NCI-H1092 (cell line): ENCODE measurements at places on chromosomes 2 and 18.

DNA sequence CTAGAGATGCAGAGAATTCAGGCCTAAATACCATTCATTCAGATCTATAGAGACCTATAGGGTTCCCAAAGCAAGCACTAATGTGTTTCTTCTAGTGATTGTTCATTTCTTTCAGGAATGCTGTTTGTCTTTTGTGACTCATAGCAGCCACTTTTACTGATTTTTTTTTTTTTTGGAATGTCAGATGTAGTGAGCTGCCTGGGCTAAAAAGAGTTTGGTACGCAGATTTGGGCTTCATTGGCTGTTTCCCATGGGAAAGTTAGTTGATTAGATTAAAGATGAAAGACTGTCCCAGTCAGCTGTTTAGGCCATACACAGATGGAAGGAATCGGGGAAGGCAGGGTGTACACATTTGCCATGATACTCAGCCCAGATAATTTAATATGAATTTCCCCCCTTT, 87.6 kb downstream of the CDC42EP3 start:
- no peak for DNase-seq

DNA sequence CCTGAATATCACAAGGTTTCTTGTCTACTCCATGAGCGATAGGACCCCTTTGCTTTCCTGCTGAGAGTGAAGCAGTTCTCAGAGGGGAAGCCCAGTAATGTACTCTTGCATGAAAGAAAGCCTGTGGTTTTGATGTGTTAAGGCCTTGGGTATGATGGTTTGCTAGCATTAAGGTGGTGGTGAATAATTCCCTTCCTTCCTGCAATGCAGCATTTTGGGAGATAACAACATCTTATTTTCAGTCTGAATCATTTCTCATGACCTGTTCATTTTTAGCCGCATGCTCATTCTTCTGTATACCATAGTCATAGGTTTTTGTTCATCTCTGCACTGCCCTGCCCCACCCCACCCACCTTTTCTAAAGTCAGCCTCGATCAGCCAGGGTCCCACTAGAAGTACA, 66.2 kb downstream of the HNMT start:
- no peak for DNase-seq

DNA sequence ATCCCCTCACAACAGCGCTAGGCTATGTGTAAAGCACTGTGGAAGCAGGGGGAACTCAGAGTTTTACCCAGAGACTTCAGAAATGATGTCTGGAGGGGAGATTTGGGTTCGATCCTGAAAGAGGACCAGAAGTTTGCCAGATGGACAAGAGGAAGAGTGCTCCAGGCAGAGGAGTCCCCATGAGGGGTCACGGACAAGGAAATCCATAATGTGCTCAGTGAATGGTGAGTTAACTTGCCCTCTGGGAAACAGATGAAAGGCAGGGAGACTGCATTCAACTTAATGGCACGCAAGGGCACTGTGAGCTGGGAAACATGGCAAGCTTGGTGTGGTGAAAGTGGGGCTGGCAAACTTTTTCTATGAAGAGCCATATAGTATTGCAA, 6.0 kb upstream of the ASAP2 start:
- DNase-seq, result no peak

GRCh38 chr18:27719680-27720079, 457.2 kb downstream of the CDH2 start:
- DNase-seq, result no peak

GRCh38 chr2:176100547-176101140, 1.0 kb downstream of the HOXD12 start:
- DNase-seq, result no peak

DNA sequence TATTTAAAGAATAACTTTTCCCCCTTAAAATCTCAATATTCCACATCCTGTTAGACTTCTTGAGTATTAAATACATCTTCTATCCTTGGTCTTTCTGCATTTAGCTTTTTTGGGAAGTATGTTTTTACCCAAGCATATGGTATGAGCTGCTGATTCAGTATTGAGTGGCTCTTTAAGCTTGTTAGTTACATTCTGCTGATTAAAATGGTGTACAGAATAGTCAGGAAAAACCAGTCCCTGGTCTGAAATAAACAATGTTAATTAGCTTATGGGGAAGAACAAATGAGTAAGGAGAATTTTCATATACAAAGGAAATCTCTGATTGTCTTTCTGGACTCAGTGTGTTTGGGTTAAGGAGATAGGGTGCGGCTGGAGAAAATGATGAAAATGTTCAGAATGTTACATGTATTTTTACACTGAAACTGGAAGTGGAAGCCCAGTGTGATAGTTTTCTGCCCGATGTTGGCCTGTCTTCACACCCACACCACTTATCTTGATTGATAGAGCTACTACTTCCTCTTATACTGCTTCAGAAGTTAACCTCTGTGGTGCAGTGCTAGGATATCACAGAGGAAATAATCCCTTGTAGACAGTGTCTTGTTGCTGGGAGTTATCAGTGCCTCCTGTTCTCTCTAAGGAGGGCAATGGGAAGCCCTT, 84.0 kb downstream of the MSH2 start:
- no peak for DNase-seq

DNA sequence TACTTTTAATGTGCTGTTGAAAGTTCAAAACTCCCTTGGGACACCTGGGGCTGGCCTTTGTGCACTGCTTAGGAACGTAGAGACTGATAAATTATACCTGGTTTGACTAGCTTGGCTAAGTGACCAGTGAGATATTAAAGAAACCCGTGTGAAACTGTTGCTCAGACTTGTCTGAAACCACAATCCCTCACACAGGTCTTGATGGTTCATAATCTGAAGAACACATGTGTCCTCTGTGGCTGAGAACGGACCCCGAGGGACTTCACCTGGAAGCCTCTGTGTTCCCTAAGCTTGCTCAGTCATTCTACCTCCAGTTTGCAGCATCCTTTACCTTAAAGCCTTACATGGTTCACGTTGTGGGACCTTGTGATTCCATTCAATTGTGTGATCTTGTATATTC, 218.8 kb downstream of the CBLN2 start:
- no peak for DNase-seq

- no peak for DNase-seq
These were observed 12.6 kb downstream of the DTYMK start for GRCh38 chr2:241673797-241674725.

DNA sequence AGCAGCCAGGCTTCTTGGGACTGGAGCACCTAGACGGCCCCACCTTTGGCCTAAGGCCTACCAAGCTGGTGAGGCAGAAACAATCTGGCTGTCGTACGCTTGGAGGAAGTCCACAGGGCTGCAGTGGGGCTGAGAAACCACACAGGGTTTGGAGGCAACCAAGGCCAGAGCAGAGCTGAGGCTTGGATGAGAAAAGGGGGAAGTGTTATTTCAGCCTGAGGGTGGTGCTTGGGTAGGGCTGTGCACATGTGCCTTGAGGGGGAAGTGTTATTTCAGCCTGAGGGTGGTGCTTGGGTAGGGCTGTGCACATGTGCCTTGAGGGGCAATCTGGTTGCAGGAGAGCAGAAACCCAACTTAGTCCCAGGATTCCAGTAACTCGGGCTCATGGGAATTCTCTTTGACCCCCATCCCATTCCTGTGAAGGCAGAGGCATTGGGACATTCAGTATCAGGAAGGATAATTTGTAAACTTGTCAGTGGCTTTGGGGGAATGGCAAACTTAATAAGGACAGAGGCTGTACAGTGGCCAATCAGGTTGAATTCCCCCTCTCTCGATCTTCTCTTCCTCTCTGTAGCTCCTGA, 971 bp upstream of the FBXO41 start:
- no peak for DNase-seq

DNA sequence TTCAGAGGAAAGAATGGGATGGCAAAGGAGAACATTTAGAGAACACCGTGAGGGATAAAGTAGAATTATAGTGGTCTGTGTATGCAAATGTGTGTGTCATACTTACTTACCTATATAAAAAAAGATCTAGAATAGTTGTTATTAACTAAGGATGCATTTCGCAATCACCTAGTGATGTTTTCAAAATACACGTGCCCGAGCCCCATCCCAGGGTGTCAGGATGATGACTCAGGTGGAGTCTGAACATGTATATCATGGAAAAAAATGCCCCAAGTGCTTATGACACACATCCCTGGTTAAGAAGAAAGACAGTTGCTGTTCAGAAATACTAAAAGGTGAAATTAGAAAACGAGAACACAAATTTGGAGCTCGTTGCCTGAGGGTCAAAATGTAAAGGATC, 109.0 kb downstream of the CERS6 start:
- no peak for DNase-seq

- DNase-seq, result no peak
These were observed 1352.9 kb upstream of the CHAC2 start for GRCh38 chr2:52414561-52415295.

GRCh38 chr2:55809875-55810621, 113.5 kb downstream of the EFEMP1 start:
- DNase-seq, result no peak

- no peak for DNase-seq
These were observed 90.9 kb downstream of the RNF144A start for GRCh38 chr2:7007846-7008741.

DNA sequence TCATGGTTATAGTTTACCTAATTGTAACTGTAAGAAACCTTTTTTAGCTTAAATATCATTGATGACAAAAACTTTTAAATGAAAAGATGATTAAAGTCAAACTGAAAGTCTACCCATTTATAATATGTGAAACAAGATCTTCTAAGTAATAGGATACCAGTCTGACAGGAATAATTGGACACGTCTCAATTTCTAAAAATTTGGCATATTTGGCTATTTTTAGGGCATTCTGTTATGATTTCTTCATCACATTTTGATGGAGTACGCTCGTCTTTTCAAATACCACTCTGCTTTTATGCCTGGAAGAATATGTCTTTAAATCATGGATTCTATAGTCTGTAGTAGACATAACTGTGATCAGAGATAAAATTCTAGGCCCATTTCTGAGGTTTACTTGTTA, 1.3 kb downstream of the R3HDM1 start:
- DNase-seq, result no peak

DNA sequence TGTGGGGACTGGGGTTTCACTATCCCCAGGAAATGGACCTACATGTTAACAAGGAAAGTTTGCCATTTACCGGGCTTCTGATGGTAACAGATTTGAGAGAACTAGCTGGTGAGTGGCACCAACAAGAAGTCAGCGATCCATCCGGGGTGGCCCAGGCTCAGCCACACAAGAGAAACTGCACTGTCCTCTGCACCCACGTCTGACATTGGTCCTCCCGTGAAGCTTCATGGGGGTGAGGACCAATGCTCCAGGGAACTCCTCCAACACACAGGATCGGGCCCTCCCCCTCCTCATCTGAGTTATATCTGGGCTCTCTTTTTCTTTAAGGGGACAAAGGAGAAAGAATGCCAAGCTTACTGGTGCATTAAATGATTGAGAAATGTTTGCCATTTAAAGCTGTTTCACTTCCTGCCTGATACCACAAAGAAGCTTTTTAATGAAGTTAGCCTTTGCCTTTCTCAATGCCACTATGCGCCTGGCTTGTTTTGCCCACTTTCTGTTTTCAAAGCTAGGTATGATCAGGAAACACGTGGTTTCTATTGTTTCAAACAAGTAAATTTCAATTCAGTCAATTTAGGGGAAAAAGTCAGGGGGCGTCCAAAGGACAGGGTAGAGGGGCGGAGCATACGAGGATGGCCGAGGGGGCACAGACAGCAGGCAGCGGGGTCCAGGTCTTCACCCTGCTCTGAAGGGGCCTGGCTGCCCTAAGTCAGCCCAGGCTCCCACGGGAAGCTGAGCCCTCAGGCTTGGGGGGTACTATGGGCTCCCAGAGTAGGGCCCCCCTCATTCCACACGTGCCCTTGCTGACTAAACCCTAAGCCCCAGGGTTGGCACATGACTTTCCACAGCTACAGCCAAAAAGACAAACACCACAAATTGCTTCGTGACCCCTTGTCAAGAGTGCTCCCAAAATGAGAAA, 204.0 kb upstream of the ID2 start:
- no peak for DNase-seq

GRCh38 chr18:62576845-62577512, 54.2 kb downstream of the ZCCHC2 start:
- DNase-seq, result no peak

- DNase-seq, result no peak
These were observed 1504.3 kb upstream of the PIK3C3 start for GRCh38 chr18:40450751-40451150.

- DNase-seq, result no peak
These were observed 39.5 kb downstream of the HDAC4 start for GRCh38 chr2:239361311-239361642.

DNA sequence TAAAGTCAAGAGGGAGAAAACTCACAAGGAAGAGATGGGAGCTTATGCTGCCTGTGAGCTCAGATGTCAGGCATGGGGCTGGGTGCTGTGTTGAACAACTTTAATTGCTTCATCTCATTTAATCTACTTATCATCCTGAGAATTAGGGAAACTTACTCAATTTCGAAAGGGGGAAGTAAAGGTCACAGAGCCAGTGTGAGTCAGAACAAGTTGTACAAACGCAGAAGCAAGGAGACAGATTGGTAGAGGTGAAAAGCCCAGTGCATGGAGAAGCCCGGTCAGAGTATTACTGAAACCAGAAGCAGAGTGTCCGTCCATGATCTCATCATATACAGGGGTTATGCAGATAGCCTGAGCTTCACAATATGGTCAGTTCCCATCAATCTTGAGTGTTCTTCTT, 281.1 kb upstream of the POU3F3 start:
- no peak for DNase-seq

- no peak for DNase-seq
These were observed 158.9 kb downstream of the CCDC148 start for GRCh38 chr2:158297606-158298005.

- no peak for DNase-seq
These were observed 152.8 kb upstream of the ACAA2 start for GRCh38 chr18:49966090-49966489.

GRCh38 chr2:224401641-224402342, at the start of gene FAM124B:
Gene FAM124B (minus strand): TSS chr2:224402107. CDS start chr2:224401768, 339 bp downstream.
- no peak for DNase-seq

- DNase-seq, result no peak
These were observed 15.0 kb downstream of the ZBTB7C start for GRCh38 chr18:48394176-48394575.

DNA sequence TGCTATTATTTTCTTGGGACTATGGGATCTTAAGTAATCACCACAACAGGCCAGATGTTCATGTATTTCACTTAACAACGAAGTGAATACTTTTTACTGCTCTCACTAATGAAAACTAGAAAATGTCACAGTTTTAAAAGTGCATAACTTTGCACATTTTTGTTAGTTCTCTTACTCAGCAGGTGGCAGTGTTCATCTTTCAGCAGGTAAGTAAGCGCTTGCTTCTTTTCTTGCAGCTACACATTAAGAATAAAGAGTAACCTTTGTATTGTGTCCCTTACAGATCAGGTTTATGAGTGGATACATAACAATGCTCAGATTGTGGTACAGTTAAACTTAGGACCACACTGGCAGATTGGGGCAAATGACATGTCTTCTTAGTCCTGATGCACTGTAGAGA, 61.0 kb downstream of the DAW1 start:
- DNase-seq, result no peak

DNA sequence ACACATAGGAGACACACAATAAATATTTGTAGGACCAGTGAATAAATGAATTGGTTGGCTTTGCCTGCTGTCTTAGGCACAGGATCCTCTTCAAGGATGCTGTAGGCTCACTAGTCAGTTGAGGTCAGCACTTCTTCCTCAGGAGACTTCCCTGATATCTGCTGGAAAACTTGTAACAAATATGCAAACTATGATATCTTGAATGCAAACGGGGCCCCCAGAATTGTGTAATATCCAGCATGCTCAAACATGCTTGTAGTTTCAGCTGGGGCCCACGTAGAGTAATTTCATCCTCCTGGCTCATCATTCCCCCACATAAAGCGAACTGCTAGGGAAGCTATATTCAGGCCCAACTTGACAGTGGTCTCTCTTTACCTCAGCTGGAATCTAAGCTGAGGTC, 43.6 kb downstream of the POLE4 start:
- no peak for DNase-seq
